ENCODE measurements at places on chromosomes 7 and 10.

GRCh38 chr10:107966826-107967225 lies 802.3 kb upstream of the SORCS1 start:
- H3K27ac ChIP-seq, result no peak overlapping the region
- no peaks in the 10 kb centered on the region for H3K27me3 ChIP-seq
- no peak for DNase-seq
- no peaks in the 10 kb centered on the region for H3K36me3 ChIP-seq

DNA sequence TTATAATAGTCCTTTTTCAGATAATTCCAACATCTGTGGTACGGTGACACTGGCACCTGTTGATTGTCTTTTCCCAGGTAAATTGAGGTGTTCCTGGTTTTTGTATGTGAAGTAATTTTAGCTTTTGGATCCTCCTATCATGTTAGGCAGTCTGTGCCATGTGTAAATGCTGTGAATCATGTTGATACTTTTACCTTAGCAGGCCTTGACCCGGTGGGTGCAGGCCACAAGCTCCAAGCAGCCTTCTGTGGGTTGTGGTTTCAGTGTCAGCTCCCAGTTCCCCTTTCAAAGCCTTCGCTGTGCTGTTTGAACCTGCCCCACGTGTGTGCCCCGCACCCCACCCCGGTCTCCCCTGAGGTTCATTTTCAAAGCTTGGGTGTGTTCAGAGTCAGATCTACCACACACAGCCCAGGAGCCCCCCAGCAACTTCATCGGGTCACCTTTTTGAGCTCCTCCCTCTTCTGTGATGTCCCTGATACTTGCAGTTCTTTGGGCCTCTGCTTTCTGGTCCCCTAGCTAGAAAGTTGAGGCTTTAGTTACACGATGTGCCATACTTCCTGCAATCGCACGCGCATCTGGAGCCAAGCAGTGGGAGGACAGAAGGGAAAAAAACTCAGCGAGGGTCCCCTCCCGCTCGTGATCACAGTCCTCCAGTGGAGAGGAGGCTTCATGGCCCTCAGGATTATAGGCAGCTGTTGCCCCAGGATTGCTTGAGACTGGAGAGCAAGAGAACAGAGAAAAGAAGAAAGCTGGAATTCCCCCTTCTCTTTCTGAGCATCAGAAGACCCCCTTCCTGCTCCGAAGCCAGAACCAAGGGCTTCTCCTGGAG lies 8.7 kb upstream of the BHLHA15 start:
- H3K27me3 ChIP-seq, result no peaks in the 10 kb centered on the region
- H3K4me1 ChIP-seq, result peaks cover 52% of the 10 kb centered on the region
- peaks cover 22% of the 10 kb centered on the region for H3K36me3 ChIP-seq
- DNase-seq, result peak; percentile 79

DNA sequence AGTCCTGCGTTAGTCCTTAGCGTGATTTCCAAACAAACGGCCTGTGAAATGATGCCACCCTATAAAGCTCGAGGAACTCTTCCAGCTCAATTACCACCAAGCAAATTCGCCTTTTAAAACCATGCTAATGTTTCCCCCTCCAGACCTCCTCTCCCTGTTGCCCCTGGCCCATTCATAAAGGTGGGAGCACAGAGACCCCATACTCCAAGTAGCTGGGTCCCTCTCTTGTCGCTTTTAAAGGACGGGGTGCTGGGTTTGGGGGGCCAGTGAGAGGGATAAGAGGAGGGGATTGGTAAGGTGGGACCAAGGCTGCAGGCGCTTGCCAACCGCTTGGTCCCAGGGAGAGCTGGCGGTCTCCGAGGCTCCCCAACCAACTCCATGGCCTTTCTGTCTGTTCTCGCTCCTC lies 1.2 kb downstream of the HMX2 start:
- H3K4me3 ChIP-seq, result peak overlapping the region; percentile 49
- H3K36me3 ChIP-seq, result peaks cover 2% of the 10 kb centered on the region
- no peak for DNase-seq
- peaks cover 70% of the 10 kb centered on the region for H3K4me1 ChIP-seq
- peak overlapping the region; percentile 23 for H3K27ac ChIP-seq

GRCh38 chr7:130334274-130334673 lies 10.3 kb upstream of the CPA5 start:
- H3K4me1 ChIP-seq, result no peaks in the 10 kb centered on the region
- no peaks in the 10 kb centered on the region for H3K27me3 ChIP-seq
- no peaks in the 10 kb centered on the region for H3K36me3 ChIP-seq
- no peak overlapping the region for H3K4me3 ChIP-seq
- DNase-seq, result no peak

- no peak overlapping the region for H3K27ac ChIP-seq
- no peak for DNase-seq
- no peak overlapping the region for H3K4me3 ChIP-seq
- no peaks in the 10 kb centered on the region for H3K4me1 ChIP-seq
- peaks cover 16% of the 10 kb centered on the region for H3K27me3 ChIP-seq
Measured at GRCh38 chr10:86036544-86036831, 330.1 kb downstream of the GRID1 start.

DNA sequence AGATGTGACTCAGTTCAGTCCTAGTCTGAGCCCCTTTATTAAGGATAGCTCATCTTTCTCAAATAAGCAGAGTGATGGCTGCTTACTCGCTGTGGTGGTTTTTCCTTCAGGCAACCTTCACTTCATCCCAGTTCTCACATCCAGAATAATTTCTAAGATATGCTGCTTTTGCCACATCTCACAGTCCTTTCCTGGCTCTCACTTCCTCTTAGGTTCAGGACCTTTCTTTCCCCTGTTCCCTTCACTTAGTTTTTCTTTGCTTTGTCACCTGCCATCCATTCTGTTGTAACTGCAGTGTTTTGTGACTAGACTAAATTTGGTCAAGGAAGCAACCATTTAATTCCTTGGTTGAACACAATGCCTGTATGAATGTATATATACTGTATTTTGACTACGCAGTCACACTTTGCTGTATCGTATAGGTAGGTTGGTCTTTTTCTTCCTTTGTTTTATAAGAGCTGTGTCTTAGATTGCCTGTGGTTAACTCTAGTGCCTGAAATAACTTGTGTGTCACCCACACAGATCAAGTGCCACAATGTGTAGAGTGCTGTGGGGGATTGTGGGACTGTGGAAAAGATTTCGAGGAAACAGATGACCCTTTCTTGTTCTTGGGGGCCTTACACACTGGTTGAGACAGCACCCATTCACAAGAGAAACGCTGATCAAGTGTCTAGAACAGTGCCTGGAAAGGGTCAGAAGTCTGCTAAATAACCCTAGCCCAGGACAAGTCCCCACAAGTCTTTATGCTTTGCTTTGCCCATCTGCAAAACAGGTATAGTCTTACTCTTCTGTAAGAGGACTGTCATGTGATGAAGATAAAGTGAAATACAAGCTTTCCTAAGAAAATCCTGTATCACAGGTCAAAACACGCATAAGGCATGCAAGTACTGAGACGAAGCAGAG lies 2.6 kb downstream of the ZNF655 start:
- no peak for DNase-seq
- H3K36me3 ChIP-seq, result peaks cover 56% of the 10 kb centered on the region
- H3K27ac ChIP-seq, result peak overlapping the region; percentile 85

- H3K4me1 ChIP-seq, result no peaks in the 10 kb centered on the region
- H3K27me3 ChIP-seq, result no peaks in the 10 kb centered on the region
- no peak overlapping the region for H3K4me3 ChIP-seq
- no peaks in the 10 kb centered on the region for H3K36me3 ChIP-seq
Measured at GRCh38 chr7:7516662-7517061, 19.0 kb downstream of the COL28A1 start.

GRCh38 chr10:94439275-94439861 lies 37.0 kb downstream of the TBC1D12 start:
- no peaks in the 10 kb centered on the region for H3K36me3 ChIP-seq
- no peak overlapping the region for H3K4me3 ChIP-seq
- no peak for DNase-seq

GRCh38 chr10:43249151-43249961 lies 17.5 kb downstream of the RASGEF1A start:
- no peak overlapping the region for H3K4me3 ChIP-seq
- no peak overlapping the region for H3K27ac ChIP-seq
- H3K4me1 ChIP-seq, result peaks cover 8% of the 10 kb centered on the region
- DNase-seq, result no peak

DNA sequence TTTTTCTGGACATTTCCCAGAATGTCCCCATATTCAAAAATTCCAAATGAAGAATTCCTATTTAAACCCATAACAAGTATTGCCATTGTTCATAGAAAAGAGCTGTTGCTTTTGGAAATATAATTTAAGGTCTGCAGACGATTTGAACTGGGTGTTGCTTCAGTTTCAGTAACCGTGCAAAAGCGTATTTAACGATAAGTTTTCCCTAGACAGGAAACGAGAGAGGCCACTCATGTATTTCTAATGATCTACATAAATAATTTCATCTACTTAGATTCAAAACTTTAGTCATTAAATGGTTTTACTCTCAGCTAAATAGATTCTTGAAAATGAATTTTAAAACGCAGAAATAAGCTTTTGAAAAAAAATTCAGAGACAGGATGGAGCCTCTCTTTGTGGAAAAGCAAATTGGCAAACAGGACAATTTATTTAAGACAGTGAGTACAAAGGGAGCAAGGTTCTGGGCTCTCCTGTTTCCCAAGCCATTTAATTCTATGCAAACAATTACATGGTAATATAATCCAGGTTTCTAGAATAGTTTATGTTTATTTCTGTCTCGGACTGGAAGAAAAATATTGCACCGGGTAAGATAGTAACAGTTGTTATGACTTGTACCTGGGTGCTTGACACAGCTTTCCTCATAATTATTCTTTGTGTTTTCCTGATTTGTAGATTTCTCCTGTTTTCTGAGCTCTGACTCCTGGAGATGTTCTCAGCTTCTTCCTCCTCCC lies 263.0 kb downstream of the BAMBI start:
- DNase-seq, result no peak
- H3K36me3 ChIP-seq, result no peaks in the 10 kb centered on the region
- no peak overlapping the region for H3K27ac ChIP-seq
- H3K4me3 ChIP-seq, result no peak overlapping the region

DNA sequence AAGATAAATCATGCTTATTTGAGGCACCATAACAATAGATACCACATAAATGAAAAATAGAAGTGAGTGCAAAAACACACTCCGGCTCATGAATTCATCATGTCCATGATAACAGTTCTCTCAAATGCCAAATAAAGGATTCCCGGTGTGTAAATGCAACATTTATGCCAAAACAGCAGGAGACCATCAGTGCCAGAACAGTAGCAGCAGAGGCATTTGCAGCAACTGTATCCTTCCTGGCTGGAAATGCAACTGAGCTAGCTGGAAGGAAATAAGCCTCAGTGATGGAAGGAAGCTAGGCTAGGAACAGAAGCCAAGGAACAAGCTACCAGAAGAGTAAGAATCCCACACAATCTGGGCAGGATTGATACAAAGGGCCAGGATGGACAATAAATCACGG lies 79.9 kb upstream of the THSD7A start:
- H3K27me3 ChIP-seq, result no peaks in the 10 kb centered on the region
- no peaks in the 10 kb centered on the region for H3K36me3 ChIP-seq
- no peaks in the 10 kb centered on the region for H3K4me1 ChIP-seq
- no peak overlapping the region for H3K4me3 ChIP-seq

DNA sequence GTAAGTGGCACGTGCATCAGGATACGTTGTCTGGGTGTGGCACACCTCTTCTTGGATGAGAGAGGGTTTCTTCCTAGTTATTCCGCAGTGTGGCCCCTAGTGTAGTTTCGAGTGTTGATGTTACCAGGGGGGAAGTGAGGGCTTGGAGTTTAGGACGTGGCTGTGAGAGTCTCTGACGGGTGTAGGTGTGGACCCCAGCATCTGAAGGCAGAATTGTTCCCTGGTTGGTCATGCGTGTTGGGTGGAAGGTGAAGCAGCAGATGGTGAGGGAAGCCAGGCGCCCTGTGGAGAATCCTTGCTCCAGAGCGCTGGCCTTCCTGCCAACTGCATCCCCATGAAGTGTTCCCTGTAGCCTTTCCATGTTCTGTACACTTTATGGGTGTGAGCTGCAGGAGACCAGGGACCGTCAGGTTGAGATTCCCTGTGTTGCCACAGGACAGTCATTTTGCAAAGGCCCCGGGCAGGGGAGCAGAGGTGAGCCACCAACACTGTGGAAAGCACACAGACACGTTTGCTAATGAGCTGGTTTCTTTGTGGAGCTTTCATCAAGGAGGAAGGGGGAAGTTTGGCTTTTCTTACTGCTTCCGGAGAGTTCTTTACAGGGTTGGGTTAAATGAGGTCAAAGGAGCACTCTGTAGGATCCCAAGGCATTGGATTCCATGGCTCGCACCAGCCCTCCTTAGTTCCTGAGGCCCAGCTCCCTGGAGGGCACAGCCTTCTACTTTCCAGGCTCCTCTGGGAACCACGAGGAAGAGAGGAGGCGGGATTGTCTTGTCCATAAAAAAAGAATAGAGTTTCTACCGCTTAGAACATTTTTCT lies 32.0 kb downstream of the TSPAN14 start:
- peaks cover 33% of the 10 kb centered on the region for H3K36me3 ChIP-seq
- DNase-seq, result no peak
- H3K27me3 ChIP-seq, result no peaks in the 10 kb centered on the region
- peak overlapping the region; percentile 95 for H3K27ac ChIP-seq
- H3K4me1 ChIP-seq, result peaks cover 98% of the 10 kb centered on the region
- H3K4me3 ChIP-seq, result peak overlapping the region; percentile 54

GRCh38 chr10:109875151-109875568 lies 48.2 kb downstream of the XPNPEP1 start:
- no peaks in the 10 kb centered on the region for H3K27me3 ChIP-seq
- peaks cover 50% of the 10 kb centered on the region for H3K36me3 ChIP-seq
- H3K27ac ChIP-seq, result no peak overlapping the region
- DNase-seq, result no peak
- H3K4me1 ChIP-seq, result no peaks in the 10 kb centered on the region
- H3K4me3 ChIP-seq, result no peak overlapping the region

Measured in activated naive CD8-positive, alpha-beta T cell treated with anti-CD3 and anti-CD28 coated beads, Interleukin-2, amount 50 U/mL, for 24 hours (primary cell).